ENCODE measurements at places on chromosomes 16 and 17.

DNA sequence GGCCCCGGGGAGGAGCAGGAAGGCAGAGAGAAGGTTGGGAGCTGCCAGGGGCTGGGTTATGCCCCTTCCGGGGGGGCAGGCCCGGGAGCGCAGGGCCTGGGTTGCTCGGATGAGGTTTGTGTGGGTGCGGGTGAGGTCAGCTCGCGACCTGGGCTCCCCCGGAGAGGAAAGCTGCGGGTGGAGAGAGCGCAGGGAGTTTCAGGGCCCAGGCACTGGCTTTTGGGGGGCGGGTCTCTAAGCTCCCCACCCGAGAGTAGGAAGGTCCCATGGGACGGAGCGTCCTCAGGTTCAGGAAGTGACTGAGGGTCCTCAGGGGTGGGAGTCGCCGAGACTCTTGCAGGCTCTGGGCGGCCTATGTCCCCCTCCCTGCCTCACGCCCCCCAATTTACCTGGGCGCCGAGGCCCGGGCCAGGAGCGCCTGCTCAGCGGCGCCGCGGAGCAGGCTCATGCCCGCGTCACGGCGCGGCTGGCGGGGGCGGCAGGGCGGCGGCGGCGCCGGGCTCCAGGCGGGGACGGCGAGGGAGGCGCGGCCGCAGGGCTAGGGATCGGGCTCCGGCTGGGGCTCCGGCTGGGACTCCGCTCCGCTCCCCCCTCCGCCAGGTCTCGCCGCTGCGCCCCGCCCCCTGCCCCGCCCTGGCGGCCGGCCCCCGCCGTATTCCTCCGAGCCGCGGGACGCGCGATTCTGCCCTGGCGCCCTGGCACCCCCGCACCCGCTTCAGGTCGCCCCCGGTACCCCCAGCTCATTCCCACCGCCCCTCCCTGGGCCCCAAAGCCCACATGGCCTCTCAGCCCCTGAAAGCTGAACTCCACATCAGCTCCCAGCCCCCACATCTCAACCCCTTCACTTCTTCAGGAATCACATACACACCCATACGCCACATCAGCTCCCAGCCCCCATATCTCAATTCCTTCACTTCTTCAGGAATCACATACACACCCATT is at the start of gene DOK4:
Gene DOK4 (minus strand): TSS at position 578 of the 942 bp plus-strand sequence. CDS start 6,986 bp downstream, outside the sequence.
- DNase-seq: peak; percentile 82

GRCh38 chr17:4786106-4786511 is at the start of gene VMO1:
Gene VMO1 (minus strand): TSS chr17:4786364. CDS start chr17:4786352, 12 bp downstream.
- DNase-seq: no peak

GRCh38 chr17:83032781-83033180 is 46.6 kb upstream of the METRNL start:
- no peak for DNase-seq

GRCh38 chr16:12176051-12176450 is 199.5 kb downstream of the SNX29 start:
- no peak for DNase-seq

GRCh38 chr17:8109661-8110455 is 8.5 kb downstream of the ALOXE3 start:
- peak; percentile 77 for DNase-seq

DNA sequence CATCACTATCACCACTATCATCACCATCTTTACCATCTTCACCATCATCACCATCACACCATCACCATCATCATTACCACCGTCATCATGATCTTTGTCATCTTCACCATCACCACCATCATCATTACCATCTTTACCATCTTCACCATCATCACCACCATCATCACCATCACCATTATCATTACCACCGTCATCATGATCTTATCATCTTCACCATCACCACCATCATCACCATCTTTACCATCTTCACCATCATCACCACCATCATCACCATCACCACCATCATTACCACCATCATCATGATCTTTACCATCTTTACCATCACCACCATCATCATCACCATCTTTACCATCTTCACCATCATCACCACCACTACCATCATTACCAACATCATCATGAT is 10.2 kb upstream of the ZNF469 start:
- DNase-seq: no peak

DNA sequence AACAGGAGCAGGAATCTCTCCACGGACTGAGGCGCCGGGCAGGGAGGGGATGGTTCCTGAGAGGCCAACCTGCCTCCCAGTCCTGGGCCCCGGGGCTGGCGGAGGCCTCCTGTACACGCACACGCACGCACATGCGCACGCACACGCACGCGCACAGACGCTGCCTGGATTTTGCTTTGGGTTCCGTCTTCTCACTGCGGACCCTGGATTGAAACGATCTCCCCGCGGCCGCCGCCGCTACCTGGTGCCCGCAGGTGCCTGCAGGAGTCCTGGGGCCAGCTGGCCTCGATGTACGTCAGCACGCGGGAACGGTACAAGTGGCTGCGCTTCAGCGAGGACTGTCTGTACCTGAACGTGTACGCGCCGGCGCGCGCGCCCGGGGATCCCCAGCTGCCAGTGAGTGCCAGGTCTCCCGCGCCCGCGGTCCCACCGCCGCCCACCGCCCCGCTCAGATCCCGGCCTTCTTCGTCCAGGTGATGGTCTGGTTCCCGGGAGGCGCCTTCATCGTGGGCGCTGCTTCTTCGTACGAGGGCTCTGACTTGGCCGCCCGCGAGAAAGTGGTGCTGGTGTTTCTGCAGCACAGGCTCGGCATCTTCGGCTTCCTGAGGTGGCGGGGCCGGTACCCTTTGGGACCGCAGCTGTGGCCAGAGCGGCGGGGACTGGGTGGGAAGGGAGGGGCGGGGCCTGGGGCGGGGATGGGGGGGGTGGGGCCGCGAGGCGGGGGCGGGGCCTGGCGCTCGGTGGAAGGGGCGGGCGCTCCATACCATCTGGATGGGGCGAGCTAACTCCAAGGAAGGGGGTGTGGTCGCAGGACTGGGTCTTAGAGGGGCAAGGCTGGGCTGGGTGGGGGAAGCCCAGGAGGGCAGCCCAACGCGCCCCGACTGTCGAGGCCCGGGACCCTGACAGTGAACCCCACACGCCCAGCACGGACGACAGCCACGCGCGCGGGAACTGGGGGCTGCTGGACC is 12.3 kb downstream of the CES4A start:
- peak; percentile 45 for DNase-seq

DNA sequence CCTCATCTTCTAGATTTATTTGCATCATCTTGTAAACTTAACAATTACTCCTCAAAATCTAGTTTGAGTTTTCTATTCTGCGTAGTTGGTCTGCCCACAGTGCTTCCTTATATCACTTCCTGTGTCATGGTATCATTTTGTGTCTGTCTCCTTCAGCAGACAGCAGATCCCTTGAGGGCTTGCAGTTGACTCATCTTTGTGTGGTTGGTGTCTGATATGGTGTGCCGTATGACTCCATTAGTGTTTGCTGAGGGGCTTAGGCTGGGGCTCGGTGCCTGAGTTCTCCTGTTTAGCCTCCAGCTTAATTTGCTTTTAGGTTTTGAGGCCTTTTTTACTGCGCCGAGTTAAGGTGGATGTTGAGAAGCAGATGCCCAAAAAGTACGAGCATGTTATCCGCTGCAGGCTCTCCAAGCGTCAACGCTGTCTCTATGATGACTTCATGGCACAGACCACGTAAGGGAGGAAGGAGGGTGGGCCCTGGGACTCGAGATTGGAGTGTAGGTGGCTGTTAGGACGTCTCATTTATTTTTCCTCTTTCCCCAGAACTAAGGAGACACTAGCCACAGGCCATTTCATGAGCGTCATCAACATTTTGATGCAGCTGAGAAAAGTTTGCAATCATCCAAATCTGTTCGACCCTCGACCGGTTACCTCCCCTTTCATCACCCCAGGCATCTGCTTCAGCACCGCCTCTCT is 16.9 kb downstream of the SRCAP start:
- no peak for DNase-seq

DNA sequence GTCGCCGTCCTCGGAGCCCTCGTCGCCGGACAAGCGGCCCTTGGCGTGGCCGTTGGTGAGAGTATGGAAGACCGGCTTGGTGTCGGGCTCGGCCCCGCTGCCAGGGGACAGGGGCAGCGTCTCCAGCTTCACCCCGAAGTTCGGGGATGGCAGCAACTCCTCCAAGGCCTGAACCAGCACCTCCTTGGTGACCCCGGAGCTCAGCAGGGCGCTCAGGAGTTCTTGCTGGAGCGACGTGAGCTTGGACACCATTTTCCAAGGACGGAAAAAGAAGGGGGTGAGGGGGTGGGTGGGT is 279 bp downstream of the HNF1B start:
- no peak for DNase-seq

- no peak for DNase-seq
These were observed 104.3 kb downstream of the STXBP4 start for GRCh38 chr17:55072898-55073297.

GRCh38 chr17:4420692-4421131 is 13.0 kb upstream of the SPNS3 start:
- peak; percentile 36 for DNase-seq

DNA sequence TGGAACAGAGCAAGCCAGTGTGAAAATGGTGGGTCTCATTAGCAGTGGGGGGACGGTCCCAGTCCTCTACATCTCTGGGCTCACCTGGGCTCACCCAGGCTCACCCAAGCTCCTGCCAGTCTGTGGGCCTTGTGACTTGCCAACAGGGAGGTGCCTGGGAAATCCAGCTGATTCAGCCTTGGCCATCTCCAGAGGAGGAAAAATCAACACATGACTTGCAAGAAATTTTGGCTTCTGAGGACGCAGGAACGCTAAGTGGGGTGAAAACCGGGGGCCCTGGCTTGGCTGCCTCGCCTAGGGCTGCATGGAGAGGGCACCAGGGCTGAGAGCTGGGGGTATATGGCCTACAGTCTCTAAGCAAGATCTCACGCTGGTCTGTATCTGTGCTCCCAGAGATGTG is 47.7 kb downstream of the VAC14 start:
- no peak for DNase-seq

DNA sequence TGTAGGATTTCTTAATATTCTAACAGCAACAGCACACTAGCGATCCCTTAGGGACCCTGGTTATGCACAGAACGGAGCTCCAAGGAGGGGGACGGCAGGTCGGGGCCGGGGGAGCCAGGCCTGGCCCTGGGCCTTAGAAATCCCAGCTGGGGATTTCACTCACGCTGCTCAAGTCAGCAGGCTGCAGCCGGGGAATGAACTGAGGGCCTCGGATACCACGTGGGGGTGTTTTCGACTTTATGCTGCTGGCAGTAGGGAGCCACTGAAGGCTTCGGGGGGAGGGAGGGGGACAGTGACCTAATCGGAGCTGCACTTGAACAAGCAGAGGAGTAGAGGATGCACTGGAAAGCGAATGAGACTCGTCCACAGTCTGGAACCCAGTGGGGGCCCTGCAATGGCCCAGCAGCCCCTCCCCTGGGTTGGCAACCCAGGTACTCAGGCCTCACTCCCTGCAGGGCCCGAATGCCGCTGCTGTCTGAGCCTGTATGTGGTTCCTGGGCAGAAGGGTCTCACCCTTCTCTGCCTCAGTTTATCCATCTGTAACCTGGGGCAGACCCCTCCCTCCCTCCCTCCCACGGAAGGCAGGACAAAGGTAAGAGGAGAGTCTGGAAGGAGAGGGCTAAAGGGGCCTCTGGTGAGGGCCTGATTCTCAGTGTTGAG is 53.7 kb downstream of the RPH3AL start:
- no peak for DNase-seq

DNA sequence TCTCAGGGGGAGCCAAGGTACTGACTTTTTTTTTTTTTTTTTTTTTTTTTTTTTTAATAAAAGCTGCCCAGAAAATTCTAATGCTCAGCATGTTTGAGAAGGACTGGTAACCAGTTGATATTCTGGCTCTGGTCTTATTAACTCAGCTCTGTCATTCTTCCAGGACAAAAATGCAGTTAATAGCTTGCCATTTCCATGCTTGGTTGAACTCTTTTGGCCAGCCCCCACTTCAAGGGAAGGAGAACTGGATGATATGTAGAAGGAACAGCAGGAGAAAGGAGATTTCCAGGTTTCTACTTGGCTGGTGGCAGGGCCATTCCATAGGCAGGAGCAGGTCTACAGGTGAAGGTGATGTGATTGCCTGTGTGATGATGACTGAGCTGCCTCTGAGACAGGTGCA is 59.2 kb upstream of the TANC2 start:
- no peak for DNase-seq
